ENCODE measurements at places on chromosomes 4 and X.

DNA sequence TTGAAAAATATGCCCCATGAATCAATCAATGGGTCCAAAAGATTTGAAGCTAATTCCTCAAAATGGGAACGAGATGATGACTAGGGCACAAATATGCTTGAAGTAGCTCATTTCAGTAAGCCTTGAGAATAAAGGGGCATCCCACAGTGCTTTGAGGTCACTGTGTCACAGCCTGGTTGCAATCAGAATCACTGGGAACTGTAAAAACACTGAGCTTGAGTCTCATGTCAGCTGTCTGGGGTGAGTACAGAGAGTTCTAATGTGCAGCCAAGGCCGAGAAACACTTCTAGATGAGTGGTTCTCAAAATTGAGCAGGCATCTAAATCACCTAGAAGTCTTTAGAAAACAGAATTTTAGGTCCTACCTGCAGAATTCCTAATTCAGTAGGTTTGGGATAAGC, 120.5 kb upstream of the EGFL6 start:
- DNase-seq = no peak

GRCh38 chr4:85603437-85604336, 128.7 kb downstream of the ARHGAP24 start:
- peak; percentile 83 for DNase-seq

- DNase-seq = no peak
These were observed 261.3 kb downstream of the PARM1 start for GRCh38 chr4:75194180-75194579.

DNA sequence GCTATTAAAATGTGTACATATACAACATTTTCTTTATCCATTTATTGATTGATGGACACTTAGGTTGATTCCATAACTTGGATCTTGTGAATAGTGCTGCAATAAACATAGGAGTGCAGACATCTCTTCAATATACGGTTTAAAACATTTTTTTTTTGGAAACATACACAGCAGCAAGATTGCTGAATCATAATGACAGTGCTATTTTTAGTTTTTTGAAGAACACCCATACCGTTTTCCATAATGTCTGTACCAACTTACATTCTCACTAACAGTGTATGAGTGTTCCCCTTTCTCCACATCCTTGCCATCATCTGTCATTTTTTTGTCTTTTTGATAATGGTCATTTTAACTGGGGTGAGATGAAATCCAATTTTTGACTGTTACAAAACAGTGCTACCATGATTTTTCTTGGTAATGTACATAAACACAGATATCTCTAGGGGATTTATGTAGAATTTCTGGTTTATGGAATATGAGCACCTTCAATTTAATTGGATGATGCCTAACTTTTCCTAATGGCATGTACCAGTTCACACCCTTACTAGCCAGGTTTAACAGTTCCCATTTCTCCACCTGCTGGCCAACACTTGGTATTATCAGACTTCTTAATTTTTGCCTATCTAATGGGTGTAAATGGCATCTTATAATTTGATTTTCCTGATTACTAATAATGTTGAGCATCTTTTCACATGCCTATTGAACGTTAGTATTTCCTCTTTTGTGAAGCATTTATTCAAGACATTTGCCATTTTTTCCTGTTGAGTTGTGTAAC, 21.0 kb upstream of the TMSB15B start:
- DNase-seq = no peak

GRCh38 chr4:80803337-80803736, 227.2 kb upstream of the BMP3 start:
- no peak for DNase-seq

DNA sequence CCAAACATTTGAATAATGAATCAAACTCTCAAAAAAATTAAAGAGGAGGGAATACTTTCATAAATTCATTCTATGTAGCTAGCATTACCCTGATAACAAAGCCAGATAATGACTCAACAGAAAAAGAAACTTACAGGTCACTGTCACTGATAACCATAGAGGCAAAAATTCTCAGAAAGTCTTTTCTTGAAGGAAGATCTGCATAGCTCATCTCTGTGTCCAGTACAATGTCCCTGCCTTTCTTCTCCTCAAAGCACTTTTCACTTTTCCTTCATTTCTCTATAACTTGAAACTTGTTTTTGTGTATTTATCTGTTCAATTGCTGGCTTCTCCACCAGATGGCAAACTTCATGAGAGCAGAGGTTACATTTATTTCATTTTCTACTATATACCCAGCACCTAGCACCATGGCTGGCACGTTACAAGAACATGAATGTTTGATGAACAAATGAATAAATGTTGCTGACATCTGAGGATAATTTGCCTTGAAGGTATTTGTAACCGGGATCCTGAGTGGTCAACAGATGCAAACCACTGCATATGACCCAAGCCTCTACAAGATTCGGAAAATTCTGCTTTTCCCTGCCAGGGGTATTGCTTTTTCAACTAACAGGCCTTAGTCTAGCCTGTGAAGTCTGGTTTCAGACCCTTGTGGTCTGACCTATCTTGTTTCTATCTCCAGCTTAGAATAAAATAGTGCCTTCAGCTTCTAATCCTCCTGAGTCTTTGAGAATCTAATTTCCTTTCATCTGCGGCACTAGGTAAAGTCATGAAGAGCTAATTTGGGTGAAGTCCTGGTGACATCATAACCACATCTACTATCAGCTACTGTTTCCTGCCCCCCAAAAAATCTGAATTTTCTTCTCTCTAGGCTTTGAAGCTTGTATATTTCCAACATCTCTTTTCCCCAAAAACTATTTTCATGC, 52.5 kb upstream of the ANTXR2 start:
- no peak for DNase-seq

- no peak for DNase-seq
These were observed 98.7 kb downstream of the CPZ start for GRCh38 chr4:8691151-8691775.

- DNase-seq = no peak
These were observed 716 bp downstream of the FHIP1A start for GRCh38 chr4:151409470-151410313.

- DNase-seq = no peak
These were observed 100.7 kb upstream of the FAM9C start for GRCh38 chrX:13144927-13145655.

- no peak for DNase-seq
These were observed 680.7 kb upstream of the BOD1L1 start for GRCh38 chr4:14308229-14308651.

DNA sequence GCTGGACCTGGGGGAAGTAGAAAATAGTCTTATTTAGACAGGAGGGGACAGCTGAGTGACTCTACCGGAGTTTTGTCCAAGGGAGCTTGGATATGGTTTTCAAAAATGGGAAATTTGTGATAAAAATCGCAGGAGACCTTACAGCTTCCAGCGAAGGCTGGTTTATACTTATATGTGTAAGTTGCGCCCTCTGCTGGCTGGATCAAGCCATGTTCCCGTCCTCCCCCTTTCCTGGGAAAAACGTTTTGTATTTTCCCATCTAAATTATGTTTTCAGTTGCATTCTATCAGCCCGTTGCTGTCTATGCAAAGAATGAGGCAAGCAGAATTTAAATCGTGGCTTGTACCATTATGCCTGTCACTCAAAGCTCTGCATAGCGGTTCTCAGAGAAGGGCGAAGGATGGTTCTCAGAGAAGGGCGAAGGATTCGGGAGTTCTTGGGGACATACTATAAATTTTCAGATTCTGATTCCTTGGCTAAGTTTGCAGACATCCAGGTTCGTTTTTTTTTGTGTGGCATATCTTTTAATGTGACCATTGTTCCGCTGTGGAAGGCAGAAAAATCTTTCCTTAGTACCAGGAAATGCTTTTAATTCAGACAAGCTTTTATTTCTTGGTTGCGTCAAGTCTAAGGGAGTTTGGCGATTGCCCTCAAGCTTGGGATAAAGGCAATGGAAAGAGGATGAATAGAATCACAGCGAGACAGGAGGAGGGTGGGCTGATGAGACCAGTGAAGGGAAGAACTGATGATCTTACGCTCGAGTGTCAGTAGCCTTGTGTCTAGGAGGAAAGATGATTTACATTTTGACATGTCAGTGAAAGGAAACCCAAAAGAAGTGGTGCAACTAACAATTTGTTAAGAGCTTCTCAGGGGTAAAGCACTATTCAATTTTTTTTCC, 128.5 kb upstream of the ARX start:
- no peak for DNase-seq

DNA sequence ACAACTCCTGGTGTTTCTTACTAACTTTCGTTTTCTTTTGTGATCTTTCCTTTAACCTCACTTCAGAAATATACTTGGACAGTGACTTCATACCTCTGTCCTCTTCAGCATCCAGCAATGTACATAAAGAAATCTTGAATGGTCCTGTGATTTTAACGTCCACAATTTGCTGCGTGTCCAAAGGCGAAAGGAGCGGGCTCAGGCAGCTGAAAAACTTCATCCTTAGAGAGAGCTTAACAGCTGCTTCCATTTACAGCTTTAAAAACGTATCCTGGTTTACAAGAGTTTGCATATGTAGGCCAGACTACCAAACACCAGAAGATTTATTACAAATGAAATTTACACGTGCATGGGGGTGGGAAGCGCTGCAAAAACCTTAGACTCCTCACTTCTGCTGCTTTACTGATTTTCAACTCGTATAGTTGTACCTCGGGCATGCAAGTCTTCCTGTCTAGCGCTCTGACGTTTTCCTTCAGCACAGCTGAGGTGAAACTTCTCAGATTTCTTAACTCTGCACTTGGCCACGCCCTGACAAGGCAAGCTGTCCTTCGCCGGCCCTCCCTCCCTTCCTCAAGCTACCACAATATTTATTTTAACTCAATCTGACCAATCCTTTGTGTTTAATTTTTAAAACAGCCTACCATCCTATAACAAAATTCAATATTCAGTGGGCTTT, 406.4 kb downstream of the FAM47A start:
- no peak for DNase-seq

DNA sequence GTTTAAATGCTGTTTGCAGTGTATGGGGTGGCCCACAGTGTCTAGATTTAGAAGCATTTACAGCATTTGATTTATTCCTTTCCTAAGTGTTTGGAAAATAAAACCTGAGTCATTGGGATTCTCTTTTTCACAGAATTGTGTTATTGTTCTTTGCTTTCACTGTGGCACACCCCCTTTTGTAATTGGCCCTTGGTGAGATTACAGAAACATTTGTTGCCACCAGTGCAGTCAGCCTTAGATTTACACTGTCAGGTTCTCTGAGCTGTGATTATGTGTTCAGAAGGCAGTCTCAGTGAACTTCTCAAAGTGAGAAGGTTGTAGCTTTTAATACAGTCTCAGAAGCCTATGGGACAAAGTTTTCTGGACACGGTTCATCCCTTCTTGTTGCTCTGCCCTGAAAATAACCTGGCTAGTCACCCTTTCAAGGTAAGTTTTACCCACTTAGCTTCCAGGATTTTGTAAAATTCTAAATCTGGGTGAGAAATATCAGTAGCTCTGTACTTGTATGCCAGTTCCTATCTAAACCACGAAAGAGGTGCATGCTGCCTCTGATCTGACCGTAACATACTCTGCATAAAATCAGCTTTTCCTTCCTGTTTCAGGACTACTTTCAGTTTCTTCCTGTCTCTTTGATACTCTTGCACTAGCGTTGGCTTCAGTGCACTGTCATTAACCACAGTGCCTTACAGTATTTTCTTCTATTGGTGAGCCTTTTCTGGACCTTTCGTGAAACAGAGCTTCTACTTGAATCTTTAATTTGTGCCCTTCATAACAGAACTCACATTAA, 12.6 kb downstream of the RUFY3 start:
- DNase-seq = no peak

- DNase-seq = no peak
These were observed 22.5 kb downstream of the FAM241A start for GRCh38 chr4:112167794-112168193.
